Activated T-helper 1 cell treated with anti-CD3 and anti-CD28 coated beads, Interleukin-2, amount 50 U/mL, for 16 hours (primary cell): ENCODE measurements at places on chromosomes 4 and X.

DNA sequence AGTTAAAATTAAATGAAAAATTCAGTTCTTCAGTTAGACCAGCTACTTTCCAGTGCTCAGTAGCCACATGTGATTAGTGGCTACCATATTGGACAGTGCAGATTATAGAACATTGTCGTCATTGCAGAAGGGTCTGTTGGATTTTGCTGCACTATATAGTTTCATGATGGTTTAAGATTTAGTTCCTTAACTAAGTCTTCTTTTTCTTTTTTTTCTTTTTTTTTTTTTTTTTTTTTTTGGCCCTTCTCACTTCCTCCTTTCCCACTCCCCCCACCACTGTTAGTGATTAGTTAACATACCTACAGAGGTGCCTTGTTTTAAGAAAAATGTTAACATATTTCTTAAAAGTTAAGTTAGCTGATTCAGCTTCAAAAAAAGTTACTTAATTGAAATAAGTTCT, 9.0 kb downstream of the RAB9A start:
- no peak for DNase-seq

DNA sequence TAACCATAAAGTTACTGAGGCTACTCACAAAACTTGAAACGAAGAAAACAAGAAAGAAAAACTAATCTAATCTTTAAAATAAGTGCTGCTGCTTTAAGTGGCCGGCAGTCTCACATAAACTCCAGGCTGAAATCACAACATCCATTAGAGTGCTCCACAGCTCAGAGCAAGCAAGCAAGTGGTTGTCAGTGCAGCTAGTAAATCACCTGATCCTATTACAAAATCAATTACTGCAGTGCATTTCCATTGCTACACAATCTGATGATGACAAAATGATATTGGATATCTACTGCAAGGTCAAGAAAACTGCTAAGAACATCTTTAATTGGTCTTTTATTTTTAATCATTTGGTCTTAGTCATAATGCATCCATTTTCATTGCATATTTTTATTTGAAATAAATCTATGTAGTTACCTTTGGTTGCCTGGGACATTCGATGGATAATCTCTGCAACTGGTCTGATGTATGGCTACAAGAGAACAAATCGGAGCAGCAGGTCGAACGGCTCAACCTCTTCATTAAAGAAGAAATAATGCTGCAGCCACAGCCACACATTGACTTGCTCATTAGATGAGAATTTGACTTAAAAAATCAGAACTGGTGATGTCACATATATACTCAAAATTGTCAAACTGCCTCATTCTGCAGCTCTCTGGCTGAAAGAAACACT, 87.7 kb downstream of the FBXW7 start:
- DNase-seq: no peak

DNA sequence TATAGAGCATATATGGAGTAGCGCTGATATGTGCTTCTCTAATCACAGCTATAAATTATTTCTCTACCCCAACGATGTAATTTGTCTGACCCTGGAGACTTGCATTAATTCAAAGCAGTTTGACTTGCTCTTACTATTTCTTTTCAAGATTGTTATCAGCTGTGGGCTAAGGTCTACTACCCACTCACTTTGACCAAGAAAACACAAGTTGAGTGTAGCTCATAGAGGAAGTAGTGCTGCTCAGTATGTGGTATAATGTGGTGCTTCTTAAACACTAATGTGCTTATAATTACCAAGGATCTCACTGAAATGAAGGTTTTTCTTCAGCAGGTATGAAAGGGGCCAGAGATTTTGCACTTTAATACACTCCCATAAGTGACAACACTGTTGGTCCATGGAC, 70.1 kb downstream of the INPP4B start:
- no peak for DNase-seq

- DNase-seq: no peak
Observed at GRCh38 chrX:113399506-113400192, 559.0 kb upstream of the AMOT start.

DNA sequence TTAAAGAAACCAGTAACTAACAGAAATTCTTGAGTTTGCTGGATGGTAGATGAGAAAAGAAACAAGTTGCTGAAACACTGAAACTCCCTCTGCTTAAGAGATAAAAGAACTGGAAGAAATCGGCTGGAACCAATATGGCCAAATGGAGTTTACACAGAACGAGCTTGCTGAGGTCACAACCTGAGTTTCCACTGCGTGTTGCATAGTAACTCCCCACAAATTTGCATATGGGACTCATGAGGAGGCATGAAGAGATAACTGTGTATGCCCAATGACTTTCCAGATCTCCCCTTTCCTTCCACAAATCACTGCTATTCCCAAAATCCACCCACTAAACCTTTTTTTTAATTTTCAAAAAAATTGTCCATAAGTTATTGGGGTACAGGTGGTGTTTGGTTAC, 10.2 kb upstream of the SMR3B start:
- DNase-seq: no peak

GRCh38 chr4:13875181-13875580, 247.7 kb upstream of the BOD1L1 start:
- DNase-seq: no peak
